ENCODE measurements at places on chromosomes 1 and 21.

- no peak for DNase-seq
Observed at GRCh38 chr1:163412221-163412620, 90.5 kb downstream of the NUF2 start.

DNA sequence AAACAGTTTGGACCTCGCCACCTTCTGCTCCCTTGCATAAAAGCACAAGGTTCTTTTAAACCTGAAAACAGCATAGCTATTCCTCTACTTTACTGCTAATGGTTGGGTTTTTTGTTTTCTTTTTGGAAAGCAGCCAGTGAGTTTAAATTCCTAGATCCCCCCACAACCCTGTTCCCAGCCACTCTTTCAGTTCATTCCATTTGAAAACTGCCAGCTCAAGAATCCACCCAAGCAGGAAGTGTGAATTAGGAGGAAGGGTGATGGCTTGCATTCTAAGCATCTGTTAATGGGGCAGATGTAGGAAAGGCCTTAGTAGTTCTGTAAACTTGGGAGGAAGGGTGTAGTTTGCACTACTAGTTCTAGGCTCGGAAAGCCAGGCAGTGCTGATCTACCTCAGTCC lies 172.9 kb upstream of the HOOK1 start:
- DNase-seq = no peak

GRCh38 chr1:81126989-81127581 lies 673.6 kb upstream of the ADGRL2 start:
- no peak for DNase-seq

- no peak for DNase-seq
Observed at GRCh38 chr1:180881806-180882509, 30.7 kb upstream of the KIAA1614 start.

DNA sequence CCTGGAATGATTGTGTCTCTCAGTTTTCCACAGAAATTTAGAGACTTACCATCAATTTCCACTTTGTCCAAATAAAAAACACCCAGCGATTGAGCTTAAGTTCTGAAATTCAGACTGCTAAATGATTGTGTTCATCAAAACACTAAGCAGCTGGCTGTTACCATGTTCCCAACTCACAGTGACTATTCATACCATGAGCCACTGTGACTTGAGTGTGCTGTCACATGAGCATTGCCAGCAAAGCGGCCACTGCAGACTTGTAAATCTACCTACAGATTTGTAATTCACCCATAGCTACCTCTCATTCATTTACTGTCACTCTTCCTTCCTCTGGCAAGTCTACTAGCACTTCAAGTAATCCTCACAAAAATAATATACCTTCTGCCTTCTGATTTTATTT lies 17.2 kb upstream of the PRKAB2 start:
- DNase-seq = no peak

- no peak for DNase-seq
Observed at GRCh38 chr1:169081503-169082123, 24.9 kb upstream of the ATP1B1 start.

GRCh38 chr1:26067432-26067911 lies at the start of gene TRIM63:
Gene TRIM63 (minus strand): TSS chr1:26067630. CDS start chr1:26067494, 136 bp downstream.
- no peak for DNase-seq

DNA sequence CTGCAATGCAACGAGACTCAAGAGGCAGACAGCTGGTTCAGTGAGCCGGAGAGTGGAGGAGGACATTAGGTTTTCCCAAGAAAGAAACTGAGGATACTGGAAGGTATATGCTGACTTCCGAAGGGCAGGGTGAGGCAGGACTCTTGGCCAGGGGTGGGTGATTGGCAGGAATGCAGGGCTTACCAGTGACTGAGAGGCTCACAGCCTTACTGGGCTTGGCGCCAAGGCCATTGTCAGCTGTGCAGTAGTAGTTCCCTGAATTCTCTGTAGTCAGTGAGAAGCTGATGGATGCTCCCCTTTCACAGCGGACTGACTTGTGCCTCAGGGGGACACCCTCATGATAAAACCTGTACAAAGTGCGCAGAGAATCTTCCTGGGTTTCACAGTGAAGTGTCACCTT lies 9.6 kb downstream of the FCRL5 start:
- no peak for DNase-seq

DNA sequence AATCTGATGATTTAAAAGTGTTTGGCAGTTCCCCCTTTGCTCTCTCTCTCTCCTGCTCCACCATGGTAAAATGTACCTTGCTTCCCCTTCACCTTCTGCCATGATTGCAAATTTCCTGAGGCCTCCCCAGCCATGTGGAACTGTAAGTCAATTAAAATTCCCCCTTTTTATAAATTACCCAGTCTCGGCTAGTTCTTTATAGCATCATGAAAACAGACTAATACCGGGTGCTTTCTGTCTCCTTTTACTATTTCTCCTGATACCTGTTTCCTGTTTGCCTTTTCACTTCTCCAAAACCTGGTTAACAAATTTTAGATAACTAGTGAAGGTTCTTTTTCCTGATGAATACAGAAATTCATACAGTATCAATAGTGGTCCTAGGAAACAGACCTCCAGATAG lies 1670.3 kb downstream of the MRPL39 start:
- no peak for DNase-seq

- DNase-seq = no peak
Observed at GRCh38 chr1:200118779-200119505, 91.4 kb downstream of the NR5A2 start.

DNA sequence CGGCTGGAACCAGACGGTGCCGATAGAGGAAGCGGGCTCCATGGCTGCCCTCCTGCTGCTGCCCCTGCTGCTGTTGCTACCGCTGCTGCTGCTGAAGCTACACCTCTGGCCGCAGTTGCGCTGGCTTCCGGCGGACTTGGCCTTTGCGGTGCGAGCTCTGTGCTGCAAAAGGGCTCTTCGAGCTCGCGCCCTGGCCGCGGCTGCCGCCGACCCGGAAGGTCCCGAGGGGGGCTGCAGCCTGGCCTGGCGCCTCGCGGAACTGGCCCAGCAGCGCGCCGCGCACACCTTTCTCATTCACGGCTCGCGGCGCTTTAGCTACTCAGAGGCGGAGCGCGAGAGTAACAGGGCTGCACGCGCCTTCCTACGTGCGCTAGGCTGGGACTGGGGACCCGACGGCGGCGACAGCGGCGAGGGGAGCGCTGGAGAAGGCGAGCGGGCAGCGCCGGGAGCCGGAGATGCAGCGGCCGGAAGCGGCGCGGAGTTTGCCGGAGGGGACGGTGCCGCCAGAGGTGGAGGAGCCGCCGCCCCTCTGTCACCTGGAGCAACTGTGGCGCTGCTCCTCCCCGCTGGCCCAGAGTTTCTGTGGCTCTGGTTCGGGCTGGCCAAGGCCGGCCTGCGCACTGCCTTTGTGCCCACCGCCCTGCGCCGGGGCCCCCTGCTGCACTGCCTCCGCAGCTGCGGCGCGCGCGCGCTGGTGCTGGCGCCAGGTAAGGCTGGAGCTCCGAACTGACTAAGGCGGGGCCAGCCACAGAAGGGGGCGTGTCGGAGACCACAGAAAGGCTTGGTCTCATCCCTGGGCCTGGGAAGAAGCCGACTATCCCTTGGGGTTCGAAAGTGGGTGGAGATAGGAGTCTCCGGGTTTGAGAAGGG lies 486 bp downstream of the SLC27A3 start:
- peak; percentile 85 for DNase-seq

GRCh38 chr1:7587773-7588456 lies 183.2 kb upstream of the VAMP3 start:
- no peak for DNase-seq

GRCh38 chr1:216193839-216194443 lies 229.3 kb downstream of the USH2A start:
- no peak for DNase-seq

DNA sequence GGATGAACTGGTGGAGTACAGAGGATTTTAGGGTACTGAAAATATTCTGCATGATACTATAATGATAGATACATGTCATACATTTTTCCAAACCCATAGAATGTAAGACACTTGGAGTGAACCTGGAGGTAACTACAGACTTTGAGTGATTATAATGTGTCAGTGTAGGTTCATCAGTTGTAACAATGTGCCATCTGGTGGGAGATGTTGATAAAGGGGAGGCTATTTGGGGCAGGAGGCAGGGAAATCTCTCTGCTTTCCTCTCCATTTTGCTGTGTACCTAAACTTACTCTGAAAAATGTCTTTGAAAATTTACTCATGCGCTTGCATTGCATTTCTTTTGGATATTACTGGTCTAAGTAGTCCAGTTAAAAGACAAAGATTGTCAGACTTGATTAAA lies 35.2 kb downstream of the PTBP2 start:
- no peak for DNase-seq

- DNase-seq = no peak
Observed at GRCh38 chr1:85611425-85611824, 30.9 kb downstream of the CCN1 start.

GRCh38 chr21:39007532-39007931 lies 175.7 kb downstream of the PSMG1 start:
- no peak for DNase-seq

DNA sequence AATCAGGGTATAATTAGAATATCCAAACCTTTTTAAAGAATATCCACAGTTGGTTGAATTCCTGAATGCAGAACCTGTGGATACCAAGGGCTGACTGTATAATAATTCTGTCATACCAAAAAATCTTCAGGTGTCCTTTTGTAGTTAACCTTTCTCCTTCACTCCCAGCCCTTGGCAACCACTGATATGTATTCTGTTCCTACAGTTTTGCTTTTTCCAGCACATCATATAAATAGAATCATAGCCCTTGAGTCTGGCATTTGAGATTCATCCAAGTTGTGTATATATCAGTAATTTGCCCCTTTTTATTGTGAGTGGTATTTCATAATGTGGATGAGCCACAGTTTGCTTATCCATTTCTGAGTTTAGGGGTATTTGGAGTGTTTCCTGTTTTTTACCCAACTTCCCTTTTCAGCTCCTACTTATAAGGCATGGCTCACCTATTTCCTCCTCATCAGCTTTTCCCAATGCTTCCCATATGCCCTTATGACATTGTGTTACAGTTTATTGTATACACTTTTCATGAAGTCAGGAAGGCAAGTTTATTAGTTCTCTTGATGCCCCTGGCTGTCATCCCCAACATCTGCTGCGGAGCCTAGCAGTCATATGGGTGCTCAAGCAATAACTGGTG lies 35.0 kb upstream of the AGO1 start:
- DNase-seq = no peak

- no peak for DNase-seq
Observed at GRCh38 chr1:157781048-157781447, 4.1 kb upstream of the FCRL2 start.

- DNase-seq = no peak
Observed at GRCh38 chr21:31298618-31299269, 45.3 kb downstream of the TIAM1 start.
